ENCODE measurements at places on chromosomes 1 and 21.

GRCh38 chr21:39696618-39697017 is 48.4 kb upstream of the IGSF5 start:
- DNase-seq: no peak

- DNase-seq: no peak
Measured at GRCh38 chr1:102790997-102791396, 317.3 kb downstream of the COL11A1 start.

- DNase-seq: no peak
Measured at GRCh38 chr1:19418503-19418971, 66.8 kb downstream of the CAPZB start.

GRCh38 chr1:153962088-153963029 is 978 bp downstream of the SLC39A1 start:
- no peak for DNase-seq

- DNase-seq: peak; percentile 55
Measured at GRCh38 chr1:183807549-183808168, 2.7 kb downstream of the RGL1 start.

DNA sequence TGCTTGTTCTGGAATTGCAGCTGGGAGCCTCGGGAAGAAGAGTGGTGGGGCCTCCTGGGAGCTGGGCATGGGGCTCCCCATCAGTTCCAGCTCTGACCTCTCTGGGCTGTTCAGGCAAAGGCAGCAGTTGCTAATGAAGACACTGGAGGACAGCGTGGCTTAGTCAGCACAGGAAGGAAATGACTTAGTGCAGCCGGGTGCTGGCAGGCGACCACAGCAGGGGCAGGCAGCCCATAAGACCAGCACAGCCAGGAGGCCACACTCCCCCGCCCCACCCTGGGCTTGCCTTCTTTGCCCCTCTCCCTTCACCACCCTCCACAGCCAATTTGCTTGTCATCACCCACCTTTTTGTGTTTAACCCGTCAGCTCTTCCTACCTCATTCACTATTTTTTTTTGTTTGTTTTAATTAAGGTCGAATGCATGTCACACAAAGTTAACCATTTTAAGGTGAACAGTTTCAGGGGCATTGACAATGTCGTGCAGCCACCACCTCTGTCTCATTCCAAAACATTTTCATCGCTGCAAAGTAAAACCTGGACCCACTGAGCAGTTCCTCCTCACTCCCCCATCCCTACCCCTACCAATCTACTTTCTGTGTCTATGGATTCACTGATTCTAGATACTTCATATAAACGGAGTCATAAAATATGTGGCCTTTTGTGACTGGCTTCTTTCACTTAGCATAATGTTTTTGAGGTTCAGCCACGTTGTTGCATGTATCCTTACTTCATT is 10.9 kb downstream of the OLIG2 start:
- peak; percentile 64 for DNase-seq

GRCh38 chr1:229342656-229343569 is at the start of gene CCSAP:
Gene CCSAP (minus strand): TSS chr1:229343047. CDS start chr1:229342465, 582 bp downstream.
- DNase-seq: peak; percentile 47
